Iris pigment epithelial cell (primary cell): ENCODE measurements at places on chromosomes 1 and 21.

GRCh38 chr1:151934048-151934493, 24.8 kb upstream of the THEM4 start:
- DNase-seq: peak; percentile 59

DNA sequence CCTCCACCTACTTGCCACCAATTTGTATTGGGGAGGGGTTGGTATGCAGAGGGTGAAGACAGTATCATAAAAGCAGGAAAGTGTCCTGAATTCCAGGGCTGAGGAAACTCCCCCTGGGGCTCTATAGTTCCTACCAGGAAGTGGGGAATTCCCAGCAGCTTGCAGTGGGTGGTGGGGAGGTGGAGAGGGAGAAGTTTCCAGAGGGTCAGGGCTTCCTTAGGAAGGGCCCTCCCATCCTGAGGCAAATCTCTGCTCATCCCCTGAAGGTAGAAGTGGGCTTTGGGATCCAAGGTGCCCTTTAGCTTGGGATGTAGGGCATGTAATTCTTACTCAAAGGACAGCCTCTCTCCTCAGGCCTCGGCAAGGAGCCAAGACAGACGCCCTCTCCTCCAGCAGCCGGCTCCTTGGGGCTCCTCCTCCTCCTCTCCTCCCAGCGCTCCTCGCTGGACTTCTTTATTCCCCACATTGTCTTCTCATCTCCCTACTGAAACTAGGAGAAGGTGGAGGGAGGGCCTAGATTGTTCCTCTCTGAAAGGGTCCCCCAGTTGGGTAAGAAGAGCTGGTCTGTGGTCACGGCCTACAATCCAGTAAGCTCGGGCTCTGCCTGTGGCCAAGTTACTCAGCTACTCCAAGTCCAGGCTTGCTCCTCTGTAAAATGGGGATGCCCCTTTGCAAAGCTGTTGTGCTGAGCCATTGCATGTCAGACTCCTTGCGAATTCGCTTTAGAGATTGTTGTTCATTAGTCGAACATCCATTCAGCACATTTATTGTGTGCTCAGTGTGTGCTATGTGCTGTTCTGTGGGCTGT, 17.9 kb upstream of the CSF1 start:
- peak; percentile 36 for DNase-seq

- no peak for DNase-seq
These were observed 73.9 kb downstream of the GLUL start for GRCh38 chr1:182317611-182318161.

- peak; percentile 68 for DNase-seq
These were observed 20.5 kb upstream of the RPTN start for GRCh38 chr1:152179566-152179965.

DNA sequence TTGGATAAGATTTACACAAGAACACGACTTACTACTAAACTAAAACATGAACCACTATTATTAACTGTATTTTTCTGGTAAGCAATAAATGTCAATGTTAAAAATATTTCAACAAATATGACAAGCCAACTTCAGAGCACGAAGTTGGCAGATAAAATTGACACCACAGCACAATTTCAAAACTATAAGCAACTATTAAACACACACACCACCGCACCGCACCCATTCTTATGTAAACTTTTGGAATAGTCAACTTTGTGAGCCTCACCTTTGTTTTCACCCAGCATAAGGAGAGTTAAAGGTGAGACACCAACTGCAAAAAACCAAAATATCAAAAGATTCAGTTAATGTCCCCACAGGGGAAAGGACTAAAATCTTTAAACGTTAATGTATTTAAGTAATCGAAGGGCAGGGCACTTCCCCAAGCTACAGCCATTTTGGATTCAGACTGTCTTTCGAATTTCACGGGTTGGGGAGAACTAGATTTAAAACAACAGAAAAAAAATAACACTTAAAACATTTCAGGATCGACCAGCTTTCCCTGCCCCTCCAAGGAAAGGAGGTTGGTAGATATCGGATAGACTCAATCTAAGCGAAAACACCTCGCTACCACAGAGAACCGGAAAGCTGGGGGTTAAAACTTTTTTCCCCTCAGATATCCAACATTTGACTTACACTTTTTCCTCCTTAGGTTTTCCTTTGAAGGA, 872 bp downstream of the GPBP1L1 start:
- no peak for DNase-seq

DNA sequence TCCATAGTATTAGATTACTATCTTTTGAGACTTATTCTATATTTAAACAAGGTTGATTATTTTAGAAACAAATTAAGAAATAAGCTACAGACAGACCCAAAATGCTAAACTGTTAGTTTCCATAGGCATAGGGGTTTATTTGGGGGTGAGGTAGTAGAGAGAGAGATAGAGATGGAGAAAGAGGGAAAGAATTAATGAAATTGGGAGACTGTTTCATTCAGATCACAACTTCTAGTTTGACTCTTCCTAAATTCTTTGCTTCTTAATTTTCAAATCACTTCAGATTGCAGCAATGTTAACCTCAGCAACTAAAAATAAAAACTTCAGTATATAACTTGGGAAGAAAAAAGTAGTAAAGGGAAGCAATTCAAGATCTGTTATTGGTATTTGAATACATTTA, 3.4 kb downstream of the JUN start:
- no peak for DNase-seq

GRCh38 chr1:147273409-147274336, 31.2 kb downstream of the CHD1L start:
- DNase-seq: peak; percentile 90

GRCh38 chr21:44923480-44924084, 2.9 kb upstream of the ITGB2 start:
- no peak for DNase-seq

DNA sequence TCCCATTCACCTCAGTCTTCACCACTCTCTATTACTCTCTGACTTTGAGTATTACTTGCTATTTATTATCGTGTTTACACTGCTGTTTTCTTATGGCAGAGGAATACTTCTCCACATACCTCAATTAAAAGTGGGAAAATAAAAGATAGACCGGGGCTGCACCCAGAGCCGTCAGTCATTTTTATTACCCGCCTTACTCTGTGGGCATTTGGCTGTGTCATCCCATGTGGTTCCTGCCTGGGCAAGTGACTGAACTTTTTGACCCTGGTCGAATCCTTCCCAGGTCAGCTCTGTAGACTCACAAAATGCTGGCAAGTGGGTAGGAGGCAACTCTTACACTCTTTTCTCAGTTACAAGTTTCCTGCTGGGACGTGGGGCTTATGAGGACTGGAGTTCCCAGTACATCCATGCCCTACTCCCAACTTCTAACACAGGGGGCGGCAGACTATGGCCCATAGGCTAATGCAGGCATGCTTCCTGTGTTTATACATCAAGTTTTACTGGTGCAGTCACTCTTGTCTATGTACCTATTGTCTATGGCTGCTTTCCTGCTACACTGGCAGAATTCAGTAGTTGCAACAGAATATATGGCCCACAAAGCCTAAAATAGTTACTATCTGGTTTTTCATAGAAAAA, 69.5 kb upstream of the KCND3 start:
- no peak for DNase-seq

GRCh38 chr1:209652873-209653401, 712 bp upstream of the LAMB3 start:
- DNase-seq: peak; percentile 70

GRCh38 chr21:42189860-42190485, 29.0 kb upstream of the ABCG1 start:
- no peak for DNase-seq

- no peak for DNase-seq
These were observed 36.6 kb downstream of the TBX19 start for GRCh38 chr1:168317309-168317708.

DNA sequence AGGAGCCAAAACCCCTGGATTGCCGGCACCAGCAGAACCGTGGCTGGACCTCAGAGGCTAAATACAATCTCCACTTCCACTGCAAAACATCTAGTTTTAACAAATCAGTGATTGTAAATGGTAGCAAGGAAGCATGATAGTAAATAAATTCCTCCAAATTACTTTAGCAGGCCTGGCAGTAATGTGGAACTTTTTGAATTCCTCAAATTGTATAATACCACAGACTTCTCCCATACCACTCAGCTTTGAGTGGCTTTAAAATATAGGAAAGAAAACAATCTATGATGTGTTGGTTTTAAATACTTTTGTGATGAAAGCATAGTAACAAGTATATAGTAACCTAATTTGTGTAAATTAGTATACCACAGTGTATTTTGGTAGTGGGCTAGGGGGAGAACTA, 34.1 kb downstream of the NIBAN1 start:
- DNase-seq: peak; percentile 55

- peak; percentile 80 for DNase-seq
These were observed 95.3 kb downstream of the FOXD2 start for GRCh38 chr1:47532921-47533792.
